Dorsolateral prefrontal cortex (tissue), 122 donors: ENCODE measurements at places on chromosomes 3 and 15. TPM values are rescaled to one million over a fixed set of nuclear protein-coding genes. Genes with fewer than 3 reads are reported as not detected.

SGO1 gene
- total RNA-seq: 0.23 TPM

IL1RAP gene
- 38.2 TPM for total RNA-seq

SUCNR1 gene
- not detected for total RNA-seq

FSIP1 gene
- total RNA-seq: 8.1 TPM

MCTP2 gene
- total RNA-seq: 4.9 TPM

APOD gene
- total RNA-seq: 423 TPM

ZNF80 gene
- total RNA-seq: not detected

CCDC14 gene
- 33.7 TPM for total RNA-seq

TUSC7 gene
- not detected for total RNA-seq

WDR53 gene
- 8.4 TPM for total RNA-seq

SERP1 gene
- 61.2 TPM for total RNA-seq

SLC12A8 gene
- total RNA-seq: 13.8 TPM

RYR3 gene
- 57.1 TPM for total RNA-seq

CPEB1 gene
- total RNA-seq: 68.4 TPM

RASL12 gene
- total RNA-seq: 10.8 TPM

FMN1 gene
- 89.3 TPM for total RNA-seq

CHRNA7 gene
- 14.8 TPM for total RNA-seq

STXBP5L gene
- total RNA-seq: 105 TPM

KCNMB2 gene
- total RNA-seq: 9.7 TPM

SLC38A3 gene
- 16.0 TPM for total RNA-seq

MAP1A gene
- total RNA-seq: 780 TPM

MKRN3 gene
- total RNA-seq: 6.4 TPM

CHCHD4 gene
- total RNA-seq: 16.7 TPM

SST gene
- 57.1 TPM for total RNA-seq

HIGD2B gene
- total RNA-seq: not detected

CPLX3 gene
- 2.4 TPM for total RNA-seq

GOLGA8J gene
- not detected for total RNA-seq
